Stimulated activated memory B cell treated with anti-CD40 and anti-IgM and Interleukin-4, amounts not matched to agents 10 μg/mL and 1 μg/mL and 100 μg/mL, for 72 hours (primary cell): ENCODE measurements at places on chromosomes 2 and 18.

DNA sequence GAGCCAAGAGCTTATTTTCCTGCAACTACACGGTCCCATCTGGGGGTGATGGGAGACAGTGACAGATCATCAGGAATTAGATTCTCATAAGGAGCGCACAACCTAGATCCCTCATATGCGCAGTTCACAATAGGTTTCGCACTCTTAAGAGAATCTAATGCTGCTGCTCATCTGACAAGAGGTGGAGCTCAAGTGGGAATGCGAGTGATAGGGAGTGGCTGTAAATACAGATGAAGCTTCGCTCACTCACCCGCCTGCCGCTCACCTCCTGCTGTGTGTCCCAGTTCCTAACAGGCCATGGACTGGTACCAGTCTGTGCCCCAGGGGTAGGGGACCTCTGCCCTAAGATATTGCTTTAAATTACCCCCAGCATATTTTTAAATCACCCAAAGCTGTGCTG lies 10.8 kb downstream of the LRRFIP1 start:
- no peak for ATAC-seq

GRCh38 chr2:3670376-3670775 lies 12.4 kb downstream of the ALLC start:
- no peak for ATAC-seq

DNA sequence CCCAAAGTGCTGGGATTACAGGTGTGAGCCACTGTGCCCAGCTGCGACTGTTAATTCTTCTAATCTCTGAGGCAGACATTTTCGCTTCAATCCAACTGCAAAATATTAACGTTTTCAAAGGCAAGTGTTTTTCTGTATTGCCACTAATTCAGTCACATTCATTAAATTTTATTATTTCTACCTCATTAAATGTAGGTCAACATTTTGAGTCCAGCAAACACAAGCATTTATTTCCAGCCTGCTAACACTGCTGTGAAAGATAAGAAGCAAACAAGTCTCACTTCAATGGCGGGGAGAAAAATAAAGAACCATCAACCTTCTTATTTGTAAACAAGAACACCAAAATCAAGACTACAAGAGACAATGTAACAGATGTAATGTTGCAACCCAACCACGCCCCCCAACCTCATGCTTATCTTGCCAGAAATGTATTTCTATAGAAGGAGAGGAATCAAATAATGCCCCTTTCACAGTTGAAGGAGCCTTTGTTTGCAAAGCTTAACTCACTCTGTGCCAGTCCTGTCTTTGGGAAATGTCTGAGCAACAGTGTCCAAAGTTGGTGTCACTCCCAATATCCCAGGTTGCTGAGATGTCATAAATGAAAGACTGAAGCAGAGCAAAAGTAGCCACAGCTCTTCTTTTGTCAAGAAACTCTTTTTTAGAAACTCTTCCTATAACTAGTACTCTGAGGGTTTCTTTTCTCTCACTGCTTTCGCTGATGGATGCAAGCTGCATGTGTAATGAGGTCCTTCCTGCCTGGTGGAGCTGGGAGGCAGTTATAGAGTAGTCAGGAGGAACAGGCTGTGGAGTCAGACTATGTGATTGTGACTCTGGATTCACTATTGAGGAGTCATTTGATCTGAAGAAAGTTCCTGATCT lies 8.6 kb downstream of the DOCK10 start:
- no peak for ATAC-seq

DNA sequence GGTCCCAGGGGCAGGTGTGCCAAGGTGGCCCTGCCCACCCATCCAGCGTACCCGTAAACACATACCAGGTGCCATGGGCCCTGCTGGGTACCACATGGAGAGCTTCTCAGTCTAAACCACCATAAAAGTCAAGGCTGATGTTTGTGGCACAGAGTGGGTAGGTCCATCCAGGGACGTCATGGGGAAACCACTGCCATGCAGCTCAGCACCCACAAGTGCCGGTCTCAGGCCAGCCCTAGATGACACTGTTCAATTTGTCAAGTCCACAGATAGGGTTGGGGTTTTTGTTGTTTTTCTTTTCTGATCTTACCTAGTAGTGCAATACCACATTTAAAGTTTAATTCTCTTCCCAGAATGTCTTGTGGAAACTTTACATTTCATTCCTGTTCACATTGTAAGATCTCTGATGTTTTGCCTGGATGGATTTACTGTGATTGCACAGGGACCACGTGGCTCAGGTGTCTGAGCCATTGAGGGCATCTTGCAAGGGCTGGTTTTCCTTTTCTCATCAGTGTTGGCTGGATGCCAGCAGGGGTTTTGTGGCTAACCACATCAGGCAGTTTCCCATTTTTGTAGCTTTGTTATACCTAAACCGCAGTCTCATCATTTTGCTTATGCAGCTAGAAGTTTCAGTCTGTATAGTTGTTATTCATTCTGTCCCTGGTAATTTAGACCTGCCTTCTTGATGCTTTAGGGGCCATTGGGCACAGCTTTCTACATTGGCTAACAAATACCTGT lies 64.7 kb downstream of the STK25 start:
- peak; percentile 86 for ATAC-seq

GRCh38 chr2:42494355-42495233 lies 812 bp upstream of the KCNG3 start:
- ATAC-seq, result peak; percentile 77

DNA sequence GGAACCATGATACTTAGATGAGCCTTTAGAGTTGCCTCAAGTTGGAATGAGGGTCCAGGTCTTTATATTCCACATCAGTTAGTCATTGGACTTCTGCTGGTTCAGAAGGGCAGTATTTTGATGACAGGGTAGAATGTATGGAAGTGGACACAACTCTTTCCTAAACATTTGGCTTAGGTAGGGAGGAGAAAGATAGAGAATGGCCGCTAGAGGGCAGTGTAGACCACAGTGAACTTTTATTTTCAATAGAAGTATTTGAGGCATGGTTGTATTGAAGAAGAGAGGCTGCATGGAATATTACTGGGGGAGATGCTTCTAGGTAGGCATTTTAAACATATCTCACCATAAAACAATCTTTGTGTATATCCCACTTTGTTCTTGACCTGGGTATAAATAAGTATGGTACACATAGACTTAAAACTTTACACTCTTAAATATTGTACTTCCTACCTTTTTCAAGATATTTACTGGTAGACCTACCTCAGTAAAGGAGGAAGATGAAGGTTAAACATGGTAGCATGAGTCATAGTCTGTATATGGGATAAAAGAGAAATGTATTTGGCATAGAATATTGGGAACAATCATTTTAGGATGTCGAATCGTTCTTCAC lies 497.6 kb upstream of the FAM98A start:
- no peak for ATAC-seq

DNA sequence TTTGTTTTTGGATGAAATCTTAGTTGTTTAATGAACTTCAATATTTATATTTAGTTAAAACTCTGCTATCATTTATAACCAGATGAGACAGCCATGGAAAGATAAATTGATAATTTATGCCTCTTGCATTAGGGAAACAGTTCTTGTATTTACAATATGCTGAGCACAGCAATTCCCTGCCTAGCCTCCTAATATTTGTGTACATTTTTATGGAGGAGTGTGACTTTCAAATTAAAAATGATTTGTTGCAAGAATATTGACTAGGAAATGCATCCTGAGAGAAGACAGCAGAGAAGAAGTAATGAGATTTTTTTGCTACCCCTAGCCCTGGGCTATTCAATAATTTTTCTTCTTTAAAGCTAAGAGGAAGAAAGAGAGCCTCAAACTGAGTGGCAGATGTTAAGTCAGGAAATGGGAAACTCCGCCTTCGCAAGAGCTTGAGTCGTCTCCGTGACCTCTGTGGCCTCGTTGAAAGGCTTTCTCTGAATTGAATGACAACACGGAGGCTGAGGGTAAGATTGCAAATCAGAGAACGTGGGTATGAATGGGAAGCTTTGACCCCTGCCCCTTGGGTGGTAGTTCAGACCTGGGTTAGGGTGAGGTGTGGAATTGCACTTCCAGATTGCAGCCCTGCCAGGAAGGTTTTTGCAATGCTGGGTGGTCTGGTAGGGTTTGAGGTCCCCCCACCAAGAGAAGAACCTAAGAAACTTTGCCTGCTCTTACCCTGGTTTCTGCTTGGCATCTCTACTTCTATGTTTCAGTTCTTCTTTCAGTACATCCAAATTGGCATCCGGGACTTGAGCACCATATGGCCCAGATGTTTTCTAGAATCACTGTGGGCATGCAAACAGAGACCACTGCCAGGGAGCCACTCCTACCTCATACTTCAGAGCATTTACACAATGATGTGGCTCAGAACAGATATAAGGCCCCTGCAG lies 210.3 kb upstream of the RBMS1 start:
- peak; percentile 94 for ATAC-seq

DNA sequence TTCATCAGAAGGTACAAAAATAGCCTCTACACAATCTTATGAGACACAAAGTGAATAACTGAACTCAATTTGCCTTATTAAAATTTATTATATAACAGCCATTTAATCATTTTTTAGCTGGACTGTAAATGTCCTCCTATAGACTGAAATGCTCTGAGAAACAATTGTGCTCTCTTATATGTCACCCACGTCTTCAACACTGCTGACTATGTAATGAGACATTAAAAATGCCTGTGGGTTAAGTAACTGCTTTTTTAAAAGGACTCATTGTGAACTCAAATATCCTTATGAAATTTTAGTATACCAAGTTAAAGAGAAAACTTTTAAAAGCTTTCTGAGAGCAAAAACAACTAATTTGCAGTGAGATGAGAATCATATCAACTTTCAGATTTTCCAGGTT lies 10.4 kb upstream of the GALNT1 start:
- no peak for ATAC-seq

DNA sequence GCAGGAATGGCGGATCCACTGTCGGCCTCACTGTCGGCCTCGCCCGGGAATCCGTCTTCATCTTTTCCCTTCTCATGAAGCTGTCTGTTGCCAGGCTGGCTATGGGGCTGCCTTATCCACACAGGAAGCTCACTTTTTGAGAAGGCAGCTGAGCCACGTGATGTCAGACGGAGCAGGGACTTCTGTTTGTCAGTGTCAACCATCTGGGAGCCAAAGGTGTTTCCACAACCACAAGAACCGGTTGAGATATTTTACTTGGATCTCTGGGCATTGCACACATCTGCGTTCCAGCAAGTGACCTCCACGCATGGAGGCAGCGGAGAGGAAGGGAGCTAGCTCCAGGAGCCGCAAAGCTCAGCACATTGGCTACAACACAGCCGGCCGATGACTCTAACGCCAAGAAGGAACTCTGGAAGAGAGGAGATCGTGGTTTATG lies 27.4 kb upstream of the TAF1B start:
- no peak for ATAC-seq

DNA sequence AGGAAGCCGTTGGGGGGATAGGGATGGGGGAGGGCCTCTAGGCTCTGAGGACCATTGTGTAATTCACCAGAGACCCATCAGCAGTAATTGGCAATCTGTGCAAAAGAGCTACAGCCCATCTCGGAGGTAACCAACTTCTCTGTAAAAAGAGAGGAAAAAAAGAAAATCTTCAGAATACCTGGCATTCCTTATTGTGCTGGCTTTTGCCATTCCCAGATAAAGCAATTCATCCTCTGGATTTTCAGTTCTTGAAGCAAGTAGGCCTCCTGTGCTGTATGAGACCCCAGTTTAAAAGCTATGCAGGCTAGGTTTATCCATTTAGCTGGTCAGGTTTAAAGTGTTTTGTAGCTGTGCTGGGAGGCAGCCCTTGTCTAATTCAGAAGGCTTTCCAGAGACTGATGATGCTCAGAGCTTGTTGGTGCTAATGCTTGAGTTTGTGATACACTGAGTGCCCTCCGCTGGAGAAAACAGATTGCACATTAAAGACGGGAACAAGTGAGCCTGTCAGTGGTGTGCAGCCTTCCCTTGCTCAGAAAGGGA lies at the start of gene LRRTM4:
LRRTM4 (minus strand) TSS at position 446 of the 540 bp plus-strand sequence.
- no peak for ATAC-seq

DNA sequence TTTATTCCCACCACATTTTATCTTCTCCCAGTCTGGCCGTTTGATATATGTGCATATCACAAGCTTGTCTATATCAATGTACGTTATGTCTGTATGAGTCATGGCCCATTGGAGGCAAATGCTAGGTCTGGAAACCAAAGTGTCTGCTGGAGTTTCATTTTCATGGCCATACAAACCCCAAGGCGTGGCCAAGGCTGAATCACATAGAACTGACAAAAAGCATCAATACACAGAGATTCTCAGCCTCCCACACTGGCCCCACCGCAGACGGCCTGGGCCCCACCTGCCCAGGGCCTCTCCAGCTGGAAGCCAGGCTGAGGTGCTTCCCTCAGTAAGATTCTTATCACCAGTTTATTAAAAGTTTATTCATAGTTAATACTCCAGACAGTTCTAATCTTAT lies 40.5 kb upstream of the SALL3 start:
- ATAC-seq, result no peak

- ATAC-seq, result no peak
These were observed 118.8 kb upstream of the MAP2 start for GRCh38 chr2:209305026-209305425.
